Activated T-cell treated with anti-CD3 and anti-CD28 coated beads for 24 hours (primary cell): ENCODE measurements at places on chromosomes 3 and 15.

DNA sequence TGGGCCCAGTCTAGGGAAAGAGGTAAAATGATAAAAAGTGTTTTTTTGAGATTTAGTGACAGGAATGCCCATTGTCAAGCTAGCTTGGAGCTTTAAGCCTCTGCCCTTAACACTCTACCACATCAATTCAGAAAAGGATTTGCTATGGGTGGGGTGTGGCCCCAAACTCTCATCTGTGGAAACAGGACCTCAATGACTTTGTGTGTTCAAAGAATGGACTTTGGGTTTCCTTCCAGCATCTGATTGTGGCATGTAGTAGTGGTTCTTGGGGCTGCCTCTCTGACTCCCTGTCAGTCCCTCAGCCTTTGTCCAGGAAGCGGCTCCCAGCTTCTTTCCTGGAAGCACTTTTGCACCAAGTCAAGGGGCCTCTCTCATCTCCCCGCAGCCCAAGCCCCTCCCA lies 56.1 kb downstream of the CCNL1 start:
- DNase-seq = no peak

DNA sequence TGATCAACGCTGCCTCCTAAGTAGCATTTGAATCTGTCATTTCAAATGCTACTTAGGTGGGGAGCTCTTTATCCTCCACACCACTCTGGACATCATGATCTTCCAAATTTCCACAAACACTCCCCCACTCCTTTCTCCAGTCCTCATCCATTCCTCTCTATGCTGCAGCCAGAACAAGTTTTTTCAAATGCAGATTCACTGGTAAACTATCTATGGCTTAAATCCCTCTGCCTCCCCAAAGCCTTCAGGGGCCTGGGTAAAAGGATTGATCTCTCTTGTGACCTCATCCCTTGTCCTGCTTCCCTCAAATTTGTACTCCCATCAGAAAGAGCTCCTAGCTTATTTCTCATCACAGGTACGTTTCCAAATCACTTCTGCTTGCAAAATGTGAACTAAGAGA lies 1.3 kb upstream of the AEN start:
- no peak for DNase-seq

GRCh38 chr3:129824926-129825541 lies 68.5 kb downstream of the TMCC1 start:
- DNase-seq = peak; percentile 38

GRCh38 chr3:66397745-66398144 lies 103.1 kb downstream of the LRIG1 start:
- no peak for DNase-seq

GRCh38 chr3:31908391-31909097 lies 72.5 kb downstream of the OSBPL10 start:
- DNase-seq = no peak

GRCh38 chr15:63605816-63606215 lies 8.6 kb downstream of the FBXL22 start:
- DNase-seq = peak; percentile 45

GRCh38 chr3:130626049-130626448 lies 109.1 kb downstream of the COL6A6 start:
- no peak for DNase-seq

DNA sequence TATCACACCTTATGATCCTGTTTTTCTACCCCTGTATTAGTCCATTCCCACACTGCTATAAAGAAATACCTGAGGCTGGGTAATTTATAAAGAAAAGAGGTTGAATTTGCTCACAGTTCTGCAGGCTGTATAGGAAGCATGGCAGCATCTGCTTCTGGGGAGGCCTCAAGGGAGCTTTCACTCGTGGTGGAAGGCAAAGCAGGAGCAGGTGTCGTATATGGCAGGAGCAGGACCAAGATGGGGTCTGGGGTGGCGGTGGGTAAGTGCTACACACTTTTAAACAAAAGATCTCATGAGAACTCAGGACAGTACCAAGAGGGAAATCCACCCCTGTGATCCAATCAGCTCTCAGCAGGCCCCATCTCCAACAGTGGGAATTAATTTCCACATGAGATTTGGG lies 15.4 kb upstream of the SCAP start:
- DNase-seq = no peak

GRCh38 chr3:184663356-184663755 lies 48.5 kb downstream of the MAGEF1 start:
- DNase-seq = no peak

GRCh38 chr3:30811151-30811795 lies 83.2 kb downstream of the GADL1 start:
- no peak for DNase-seq

DNA sequence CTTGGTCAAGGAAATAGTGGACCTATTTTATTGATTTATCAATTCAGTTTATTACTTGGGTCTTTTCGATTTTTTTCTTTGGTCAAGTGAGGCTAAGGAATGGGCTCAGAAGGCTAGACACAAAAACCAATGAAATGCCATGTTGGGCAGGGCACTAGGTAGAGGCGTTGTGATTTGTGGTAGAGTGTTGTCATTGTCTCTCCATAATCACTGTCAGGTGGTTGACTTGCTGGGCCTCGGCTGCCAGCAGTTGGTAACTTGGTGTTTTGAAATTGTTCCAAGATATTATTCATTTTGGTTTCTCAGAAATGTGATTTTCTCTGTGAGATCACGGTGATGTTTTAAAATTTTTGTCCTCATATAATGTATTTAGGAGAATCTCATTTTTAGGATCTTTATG lies 173.6 kb downstream of the KLHL25 start:
- DNase-seq = no peak

GRCh38 chr15:64854041-64854440 lies 12.3 kb downstream of the PLEKHO2 start:
- no peak for DNase-seq

GRCh38 chr3:41276191-41276590 lies 76.9 kb downstream of the CTNNB1 start:
- no peak for DNase-seq

DNA sequence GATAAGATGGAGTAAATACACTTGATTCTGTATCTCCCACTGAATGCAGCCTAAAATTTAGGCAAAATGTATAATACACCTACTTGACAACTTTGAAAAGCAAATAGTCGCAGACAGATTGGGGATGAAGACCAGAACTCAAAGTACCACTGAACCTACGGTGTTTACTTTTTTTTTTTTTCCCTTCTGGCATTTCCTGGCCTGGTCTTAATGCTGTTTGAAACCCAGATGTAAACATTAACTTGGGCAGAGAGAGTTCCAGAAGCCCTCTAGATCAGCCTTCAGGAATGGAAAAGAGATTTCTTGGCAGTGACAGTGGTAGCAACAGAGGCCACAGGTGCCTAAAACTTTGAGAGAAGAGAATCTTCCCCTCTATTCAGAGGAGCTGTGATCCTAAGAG lies 27.8 kb downstream of the ALPK3 start:
- no peak for DNase-seq

- DNase-seq = no peak
Measured at GRCh38 chr3:10514407-10515069, 9.2 kb upstream of the ATP2B2 start.

GRCh38 chr3:195013411-195014361 lies 257.3 kb downstream of the XXYLT1 start:
- no peak for DNase-seq

DNA sequence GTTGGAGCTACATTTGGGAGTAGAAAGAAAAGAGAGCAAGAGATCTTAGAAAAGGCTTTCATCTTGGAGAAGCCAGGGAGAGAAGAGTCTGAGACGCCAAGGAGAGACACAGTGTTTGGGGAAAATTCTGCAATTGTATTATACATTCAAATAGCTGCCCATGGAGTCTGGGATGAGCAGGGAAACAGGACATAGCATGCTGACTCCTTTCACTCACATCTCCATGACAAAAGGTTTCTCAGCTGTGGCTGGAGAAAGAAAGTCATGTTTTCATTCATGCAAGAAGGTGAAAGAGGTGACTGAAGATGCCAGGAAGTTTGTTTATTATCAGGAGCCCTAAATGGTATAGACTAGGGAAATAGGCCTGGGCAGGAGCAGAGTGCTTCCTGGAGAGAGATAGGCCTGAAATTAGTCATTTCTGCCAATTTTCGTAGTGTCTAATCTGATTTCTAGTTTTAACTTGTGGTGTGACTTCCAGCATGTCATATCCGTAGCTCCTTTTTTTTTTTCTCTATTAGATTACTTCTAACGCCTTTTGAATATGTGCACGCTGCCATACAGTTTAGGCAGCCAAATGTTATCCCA lies 34.1 kb downstream of the ACP3 start:
- no peak for DNase-seq

DNA sequence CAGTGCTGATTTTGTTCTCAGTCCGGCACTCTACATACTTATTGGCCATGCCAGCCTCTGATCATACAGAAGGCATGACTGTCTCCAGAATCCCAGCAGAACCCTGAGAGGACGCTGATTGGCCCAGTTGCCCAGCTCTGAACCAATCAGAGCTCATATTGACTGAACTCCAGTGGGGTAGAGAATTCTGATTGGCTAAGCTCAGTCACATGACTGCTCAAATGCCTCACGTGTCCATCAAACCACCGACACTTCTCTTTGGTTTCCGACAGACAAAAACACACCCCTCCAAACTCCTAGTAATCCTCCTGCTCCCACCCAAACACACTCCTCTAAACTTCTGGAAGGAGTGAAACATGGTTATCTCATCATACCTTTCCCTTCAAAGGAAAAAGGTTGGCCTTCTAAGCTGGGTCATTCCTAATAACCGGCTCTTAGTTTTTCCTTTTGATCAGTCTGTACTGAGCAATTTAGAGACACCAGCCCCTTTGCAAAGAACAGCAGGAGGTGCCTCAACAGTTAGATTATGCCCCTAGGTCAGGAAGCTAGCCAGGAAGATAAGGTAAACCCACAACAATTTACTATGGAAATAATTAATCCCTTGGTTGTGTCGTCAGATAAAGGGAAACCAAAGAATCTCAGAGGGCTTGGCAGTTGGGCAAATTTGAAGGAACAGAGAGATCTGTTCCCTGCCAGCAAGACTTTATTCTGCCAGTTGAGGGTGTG lies 187.8 kb downstream of the TLE3 start:
- no peak for DNase-seq

DNA sequence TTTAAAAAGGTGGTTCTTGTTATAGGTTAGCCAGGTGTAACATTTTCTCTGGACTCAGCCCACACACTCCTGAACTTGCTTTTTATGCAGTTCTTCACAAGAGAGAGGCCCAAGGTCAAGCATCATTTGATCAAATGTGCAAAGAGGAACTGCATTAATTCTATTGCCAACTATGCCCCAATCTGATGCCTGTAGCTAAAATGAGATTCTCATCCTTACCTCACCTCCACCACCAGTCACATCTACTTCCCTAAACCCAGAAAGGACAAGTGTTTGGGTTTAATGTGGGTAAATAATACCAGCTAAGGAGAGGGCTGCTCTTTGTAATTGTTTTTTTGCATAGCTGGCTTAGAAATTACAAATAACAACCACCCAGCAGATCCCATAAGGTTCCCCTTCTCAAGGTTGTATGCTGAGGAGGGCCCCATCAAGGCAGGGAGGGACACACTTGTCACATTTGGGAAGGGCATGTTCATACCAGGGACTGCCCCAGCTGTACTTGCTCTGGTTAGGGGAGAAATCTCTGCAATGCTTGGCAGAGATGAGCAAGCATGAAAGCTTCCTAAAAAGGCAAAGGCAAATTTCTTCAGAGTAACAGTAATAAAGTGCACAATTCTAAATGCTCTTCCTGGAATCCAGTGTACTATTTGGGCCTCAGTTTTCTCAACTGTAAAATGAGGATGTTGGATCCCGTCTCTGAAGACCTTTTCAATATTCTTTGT lies 76.2 kb downstream of the TGFBR2 start:
- no peak for DNase-seq

DNA sequence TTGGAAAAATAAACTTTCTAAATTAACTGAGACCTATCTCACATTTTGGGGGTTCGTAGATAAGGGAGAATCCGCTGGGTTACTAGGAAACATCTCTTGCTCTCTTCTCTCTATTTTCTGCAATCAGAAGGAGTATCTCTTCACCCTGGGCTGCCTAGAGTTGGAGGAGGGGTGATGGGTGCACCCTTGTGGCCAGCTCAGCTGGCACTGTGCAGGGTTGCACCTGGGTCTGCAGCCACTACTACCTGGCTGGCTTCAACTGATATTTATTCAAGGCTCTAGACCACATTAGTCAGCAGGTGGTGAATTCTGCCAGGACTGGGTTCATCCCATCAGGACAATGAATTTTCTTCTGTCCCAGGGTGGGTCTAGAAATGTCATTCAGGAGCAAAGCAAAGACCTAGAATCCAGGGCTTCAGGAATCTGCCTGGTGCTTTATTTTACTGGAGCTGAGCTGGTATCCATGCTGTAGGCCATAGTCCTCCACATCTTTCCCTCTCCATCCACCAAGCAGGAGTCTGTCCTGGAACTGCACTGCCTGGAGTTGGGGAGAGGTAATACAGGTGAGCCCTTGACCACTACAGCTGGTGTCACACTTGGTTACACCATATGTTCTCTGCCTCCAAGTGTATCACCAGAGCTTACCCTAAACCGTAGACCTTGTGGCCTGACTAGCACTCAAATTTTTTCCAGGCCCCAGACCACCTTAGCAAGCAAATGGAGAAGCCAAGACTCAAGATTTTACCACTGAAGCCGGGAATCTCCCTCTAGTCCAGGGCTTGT lies 14.0 kb downstream of the OR5K4 start:
- no peak for DNase-seq

DNA sequence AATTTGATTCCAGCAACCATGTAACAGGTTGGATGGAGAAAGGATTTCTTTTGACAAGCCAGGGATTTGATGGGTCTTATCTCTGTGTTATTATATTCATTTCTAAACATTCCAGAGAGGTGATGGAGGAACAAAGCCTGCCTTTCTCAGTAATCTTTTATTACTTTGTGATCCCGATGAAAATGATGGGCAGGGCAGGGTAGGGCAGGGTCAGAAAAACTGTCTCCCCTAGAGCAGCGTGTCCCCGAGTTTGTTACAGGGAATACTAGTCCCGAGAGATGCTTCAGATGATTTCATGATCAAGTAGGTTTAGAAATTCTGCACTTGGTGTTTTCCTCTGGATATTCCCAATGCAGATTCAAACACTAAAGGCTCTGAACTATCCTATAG lies 111.8 kb upstream of the RGMA start:
- DNase-seq = no peak

DNA sequence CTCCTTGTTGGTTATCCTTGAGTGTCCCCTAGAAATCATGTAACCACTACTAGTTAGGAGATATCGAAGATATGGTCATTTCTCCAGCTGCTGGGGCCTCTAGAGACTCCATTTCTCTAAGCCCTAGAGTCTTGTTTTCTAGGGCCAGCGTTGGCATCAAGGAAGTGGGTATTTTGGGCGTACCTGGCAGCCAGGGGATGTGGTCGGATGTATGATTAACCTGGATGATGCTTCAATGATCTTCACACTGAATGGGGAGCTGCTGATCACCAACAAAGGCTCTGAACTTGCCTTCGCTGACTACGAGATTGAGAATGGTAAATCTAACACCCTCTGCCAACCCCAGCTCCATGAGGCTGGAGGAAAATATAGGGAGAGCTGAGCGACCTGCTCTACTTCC lies 325.5 kb downstream of the RYR3 start:
- DNase-seq = no peak

GRCh38 chr3:128489927-128490649 lies 2.9 kb downstream of the GATA2 start:
- DNase-seq = no peak

DNA sequence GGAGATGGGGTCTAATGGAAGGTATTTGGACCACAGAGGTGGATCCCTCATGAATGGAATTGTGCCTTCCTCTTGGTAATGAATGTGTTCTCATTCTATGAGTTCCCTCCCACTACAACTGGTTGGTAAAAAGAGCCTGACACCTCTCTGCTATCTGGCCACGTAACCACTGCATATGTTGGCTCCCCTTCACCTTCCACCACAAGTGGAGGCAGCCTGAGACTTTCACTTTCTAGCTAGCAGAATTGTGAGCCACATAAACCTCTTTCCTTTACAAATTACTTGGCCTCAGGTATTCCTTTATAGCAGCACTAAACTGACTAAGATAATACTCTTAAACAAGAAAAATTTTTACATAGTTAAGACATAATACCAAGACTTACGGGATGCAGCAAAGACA lies 155.3 kb downstream of the NR1I2 start:
- DNase-seq = peak; percentile 26
